ENCODE measurements at places on chromosomes 3 and 15.
A peak's percentile ranks its signal among the peaks of the same experiment; 100 is the strongest.

- DNase-seq: no peak
These were observed 12.3 kb upstream of the SLC30A4 start for GRCh38 chr15:45534821-45535220.

DNA sequence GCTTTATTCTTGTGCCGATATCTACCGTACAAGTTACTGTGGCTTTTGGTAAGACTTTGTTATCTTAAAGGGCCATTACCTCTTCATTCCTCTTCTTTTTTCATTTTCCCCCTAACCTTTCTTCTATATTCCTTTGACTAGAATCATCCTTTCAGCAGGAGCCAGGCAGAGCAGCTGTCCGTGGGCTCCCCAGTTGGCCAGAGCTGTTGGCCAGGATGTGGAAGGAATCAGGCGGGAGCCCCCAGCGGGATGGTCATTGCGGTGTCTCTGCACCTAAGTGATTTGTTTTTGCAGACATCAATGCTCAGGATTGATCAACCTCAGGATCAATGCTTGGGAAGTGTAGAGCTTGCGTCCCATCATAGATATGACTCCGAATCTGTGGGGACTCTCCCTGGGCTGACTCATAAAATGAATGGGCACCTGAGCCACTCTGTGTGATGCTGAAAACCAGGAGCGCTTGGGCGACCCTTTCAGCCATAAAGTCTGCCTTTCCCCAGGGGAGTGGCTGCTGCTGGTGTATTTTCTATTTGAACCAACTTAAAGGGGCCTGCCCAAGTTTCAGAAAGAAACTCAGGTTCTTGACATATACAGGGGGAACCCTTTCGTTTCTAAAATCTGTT is 21.7 kb downstream of the APBA2 start:
- no peak for DNase-seq

DNA sequence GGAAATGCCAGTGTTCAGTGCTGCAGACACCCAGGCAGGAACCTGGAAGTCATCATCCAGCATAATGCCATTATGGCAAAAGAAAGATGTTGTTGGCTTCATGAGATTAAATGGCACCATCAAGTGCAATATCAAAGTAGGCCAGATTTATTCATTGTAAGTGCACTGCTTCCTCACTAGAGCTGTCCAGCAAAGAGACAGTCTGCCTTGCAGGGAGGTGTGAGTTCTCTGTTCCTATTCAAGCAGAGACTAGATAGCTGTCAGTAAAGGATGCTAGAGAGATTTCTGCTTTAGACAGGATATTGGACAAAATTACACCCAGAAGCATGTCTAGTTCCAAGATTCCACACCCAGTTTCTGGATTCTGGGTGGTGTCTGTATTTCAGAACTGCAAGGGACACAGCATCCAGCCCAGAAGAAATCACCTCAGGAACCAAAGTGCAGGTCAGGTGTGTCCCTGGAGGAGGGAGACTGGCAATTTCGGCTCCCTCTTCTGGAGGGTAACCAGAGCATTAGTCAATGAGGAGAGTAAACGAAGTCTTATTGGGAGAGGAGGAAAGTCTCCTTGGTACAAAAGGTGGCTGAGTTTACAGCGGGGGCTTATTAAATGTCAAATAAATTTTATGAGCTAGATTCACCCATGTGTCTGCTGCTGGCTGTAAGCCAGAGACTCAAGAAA is 377.3 kb downstream of the EPHB1 start:
- DNase-seq: no peak

DNA sequence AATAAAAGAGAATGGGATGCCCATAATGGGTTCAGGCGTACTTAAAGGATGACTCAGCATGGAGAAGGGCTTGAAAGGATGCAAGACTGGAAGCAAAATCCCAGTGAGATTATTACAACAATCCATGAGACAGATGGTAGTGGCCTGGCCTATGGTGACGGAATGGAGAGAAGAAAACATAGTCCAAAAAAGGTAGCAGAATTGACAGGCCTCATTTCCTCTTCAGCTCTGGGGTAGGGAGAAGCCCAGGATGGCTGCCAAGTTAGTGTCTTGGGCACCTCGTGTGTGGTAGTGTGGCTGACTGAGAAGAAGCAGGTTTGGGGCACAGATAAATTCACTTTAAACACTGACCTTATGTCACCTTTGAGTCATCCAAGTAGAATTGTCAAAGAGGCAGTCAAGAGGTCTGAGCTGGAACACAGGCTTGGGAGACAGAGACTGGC is 18.1 kb downstream of the MB21D2 start:
- no peak for DNase-seq

DNA sequence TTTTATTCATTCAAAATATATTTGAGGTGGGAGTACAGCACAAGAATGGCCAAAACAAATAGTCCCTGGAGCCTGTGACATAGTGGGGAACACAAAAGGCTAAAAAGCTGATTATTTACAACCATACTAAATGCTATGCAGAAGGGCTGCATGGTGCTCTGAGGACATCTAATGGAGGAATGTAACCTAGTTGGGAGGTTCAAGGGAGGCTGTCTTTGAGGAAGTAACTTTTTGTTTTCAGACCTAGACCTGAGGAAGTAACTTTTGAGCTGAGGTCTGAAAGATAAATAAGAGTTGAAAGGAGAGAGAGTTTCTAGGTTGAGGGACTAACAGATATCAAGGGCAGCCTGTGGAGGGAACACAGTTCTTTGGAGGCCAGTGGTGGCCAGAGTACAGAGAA is 34.8 kb upstream of the RASA2 start:
- DNase-seq: peak; percentile 45

- DNase-seq: peak; percentile 97
These were observed at the start of gene MAPKBP1 for GRCh38 chr15:41774062-41774881. MAPKBP1 (plus strand) TSS chr15:41774484; CDS start chr15:41775276, 792 bp downstream.

DNA sequence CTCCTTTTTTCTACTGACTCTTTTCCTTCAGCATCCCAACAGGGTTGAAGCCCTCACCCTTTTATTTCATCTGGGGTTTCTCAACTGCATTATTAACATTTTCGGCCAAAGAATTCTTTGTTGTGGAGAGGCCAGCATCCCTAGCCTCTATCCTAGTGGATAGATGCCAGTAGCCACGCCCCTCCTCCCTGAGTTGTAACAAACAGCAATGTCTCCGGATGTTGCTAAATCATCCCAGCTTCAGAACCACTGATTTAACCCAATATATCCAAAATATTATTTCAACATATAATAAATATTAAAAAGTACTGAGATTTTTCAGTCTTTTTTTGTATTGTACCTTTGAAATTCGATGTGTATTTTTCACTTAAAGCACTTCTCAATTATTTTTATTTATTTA is 2.0 kb upstream of the RNF111 start:
- DNase-seq: peak; percentile 16

DNA sequence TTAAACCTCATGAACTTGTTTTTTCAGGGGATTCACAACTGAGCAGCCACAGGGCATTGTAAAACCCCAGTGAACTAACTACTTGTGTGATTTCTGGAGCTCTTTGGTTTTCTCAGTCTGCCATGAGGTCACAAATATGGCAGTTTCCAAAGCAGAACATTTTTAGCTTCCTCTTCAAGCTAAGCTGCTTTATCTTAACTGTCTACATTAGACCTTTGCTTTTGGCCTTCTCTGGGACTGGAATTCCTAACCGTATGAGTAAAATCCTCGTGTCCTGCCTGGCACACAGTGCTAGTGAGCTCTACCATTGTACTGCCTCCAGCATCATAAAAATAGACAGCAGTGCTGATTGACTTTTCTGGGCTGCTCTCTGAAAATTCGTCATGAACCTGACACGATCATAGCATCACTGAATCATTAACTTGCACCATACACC is 22.1 kb downstream of the CDIN1 start:
- no peak for DNase-seq

DNA sequence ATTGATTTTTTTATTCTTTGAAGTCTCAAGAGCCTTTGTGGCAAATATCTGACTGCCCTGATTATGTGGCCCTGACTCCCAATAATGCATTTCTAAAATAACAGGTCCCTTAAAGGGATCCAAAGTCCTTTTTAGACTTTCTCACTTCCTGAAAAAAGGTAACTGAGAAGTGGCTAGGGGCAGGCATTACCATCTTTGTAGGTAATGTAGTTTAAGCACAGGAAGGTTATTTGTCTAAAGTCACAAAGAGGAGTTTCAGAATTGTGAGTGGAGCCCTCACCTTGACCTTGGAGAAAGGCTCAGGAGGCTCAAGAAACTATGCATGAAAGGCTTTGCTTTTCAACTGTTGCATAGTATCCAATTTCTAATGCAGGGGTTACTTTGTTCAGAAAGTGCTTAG is 142.9 kb upstream of the MRPL3 start:
- no peak for DNase-seq

GRCh38 chr3:132321304-132321703 is 4.1 kb downstream of the ACP3 start:
- no peak for DNase-seq

- DNase-seq: peak; percentile 55
These were observed 161.0 kb upstream of the HES1 start for GRCh38 chr3:193974671-193975535.

- DNase-seq: peak; percentile 70
These were observed 767 bp downstream of the EPM2AIP1 start for GRCh38 chr3:36991923-36992805.

DNA sequence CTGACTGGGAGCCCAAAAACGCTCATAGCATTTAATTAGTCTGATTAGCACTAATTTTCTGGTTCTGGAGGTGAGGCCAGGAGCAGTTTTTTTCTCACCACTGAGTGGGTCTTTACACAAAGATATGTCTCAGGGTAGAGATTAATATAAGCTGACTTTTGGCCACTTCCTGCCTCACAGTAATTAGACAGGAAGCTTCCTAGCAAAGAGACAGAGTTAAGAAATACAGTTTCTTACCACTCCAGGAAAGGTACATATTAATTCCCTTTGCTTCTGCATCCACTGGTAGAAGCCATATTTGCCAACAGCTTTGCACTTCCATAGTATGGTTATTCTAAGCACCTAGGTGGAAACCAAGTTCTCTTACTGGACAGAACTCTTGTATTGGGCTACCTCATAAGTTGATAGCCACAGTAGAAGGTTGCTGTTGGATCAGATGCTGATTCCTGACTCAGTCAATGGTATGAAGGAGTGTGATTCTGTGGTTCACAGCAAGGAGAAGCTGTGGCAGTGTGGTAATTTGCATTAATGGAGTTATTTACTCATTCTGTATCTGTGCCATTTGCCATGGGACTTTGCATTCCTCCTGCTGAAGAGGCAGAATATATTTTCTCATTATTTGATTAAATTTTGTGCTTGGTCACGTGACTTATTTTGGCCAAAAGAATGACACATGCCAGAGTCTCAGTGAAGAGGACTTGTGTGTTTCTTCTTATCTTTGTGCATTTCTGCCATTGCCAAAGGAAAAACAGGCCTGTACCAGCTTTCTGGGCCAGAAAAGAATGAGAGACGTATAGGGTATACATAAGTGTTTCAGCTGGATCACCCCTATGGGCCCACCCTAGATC is 17.5 kb upstream of the ZBTB20 start:
- no peak for DNase-seq

DNA sequence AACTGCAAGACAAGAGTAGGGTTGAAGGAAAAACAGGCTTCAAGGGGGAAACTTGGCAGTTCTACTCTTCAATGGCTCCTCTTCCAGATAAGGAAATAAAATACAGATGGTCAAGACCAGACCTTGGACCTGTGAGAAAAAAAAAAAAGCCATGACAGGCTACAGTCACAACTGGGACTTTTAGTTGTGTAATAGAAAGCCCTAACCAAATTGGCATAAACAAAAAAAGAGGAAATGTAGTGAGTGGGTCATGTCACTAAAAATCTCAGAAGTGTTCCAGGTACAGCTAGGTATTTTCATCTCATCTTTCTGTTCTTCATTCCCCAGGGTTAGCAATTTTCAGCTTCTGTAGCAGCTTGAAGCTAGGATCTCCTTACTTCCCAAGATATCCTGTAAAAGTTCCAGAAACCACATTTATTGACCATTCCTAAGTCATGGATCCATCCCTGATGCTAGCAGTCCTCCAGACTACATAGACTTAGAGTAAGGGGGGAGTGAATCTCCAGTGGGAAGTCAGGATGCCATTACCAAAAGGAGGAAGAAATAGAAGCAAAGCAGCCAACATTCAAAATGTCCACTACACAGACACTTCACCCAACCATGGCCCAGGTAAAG is 61.0 kb upstream of the CSTA start:
- DNase-seq: no peak

- peak; percentile 82 for DNase-seq
These were observed 30.6 kb downstream of the CMTM7 start for GRCh38 chr3:32421991-32422859.

DNA sequence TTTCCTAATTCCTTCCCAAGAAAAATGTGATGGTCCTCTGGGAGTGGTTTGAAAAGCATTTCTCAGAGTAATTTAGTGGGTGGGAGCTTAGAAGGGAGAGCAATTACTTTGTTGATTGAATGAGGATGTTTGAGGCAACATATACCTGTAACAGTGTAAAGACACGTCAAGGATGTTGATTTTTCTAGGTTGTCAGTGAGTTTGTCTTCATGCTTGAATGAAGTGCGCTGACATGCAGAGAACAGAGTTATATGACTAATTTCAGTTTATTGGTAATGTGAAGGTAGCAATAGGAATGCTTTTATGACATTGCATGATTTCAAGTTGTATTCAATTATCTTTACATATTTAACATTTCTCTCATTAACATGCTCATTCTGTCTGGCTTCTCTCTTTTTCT is 286.9 kb downstream of the NFKBIZ start:
- DNase-seq: no peak

DNA sequence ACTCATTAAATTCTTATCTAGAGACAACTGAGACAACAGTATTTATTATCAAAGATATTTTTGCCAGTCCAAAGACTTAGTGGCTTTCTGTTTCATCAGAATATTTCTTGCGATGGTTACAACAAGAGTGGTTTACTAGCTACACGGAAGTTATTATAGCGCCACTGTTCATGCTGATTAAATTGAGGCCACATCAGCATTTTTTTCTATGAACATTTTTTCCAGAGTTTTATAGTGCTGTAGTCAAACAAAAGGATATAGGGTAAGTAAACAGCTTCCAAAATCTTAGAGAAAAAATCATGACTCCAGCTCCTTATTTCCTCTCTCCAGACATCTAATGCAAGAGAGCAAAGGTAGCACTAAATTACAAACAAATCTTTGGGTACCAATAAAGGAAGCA is 1264.4 kb downstream of the ZPLD1 start:
- DNase-seq: no peak

GRCh38 chr15:48993380-48993779 is 29.7 kb upstream of the SHC4 start:
- DNase-seq: no peak

DNA sequence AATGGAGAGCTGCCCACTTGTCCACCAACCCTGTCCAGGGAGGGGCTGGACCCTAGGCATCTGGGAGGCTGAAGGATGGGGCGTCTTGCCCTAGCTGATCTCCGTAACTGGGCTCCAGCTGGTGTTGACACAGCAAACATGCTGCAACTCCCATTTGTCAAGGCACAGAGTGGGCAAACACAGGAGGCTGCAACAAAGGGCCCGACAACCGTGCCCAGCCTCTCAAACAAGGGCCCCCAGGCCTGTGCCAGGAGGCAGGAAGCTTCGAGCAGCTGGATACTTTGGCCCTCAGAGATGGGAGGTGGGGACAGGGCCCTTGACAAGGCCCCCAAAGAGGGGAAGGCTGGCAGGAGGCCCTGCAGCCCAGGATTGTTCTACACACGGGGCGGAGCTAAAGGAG is 64.2 kb upstream of the TMEM115 start:
- peak; percentile 12 for DNase-seq

- no peak for DNase-seq
These were observed 82.0 kb downstream of the NTRK3 start for GRCh38 chr15:88174571-88174970.
